ENCODE measurements at places on chromosomes 5 and 9.
A peak's percentile ranks its signal among the peaks of the same experiment; 100 is the strongest.

DNA sequence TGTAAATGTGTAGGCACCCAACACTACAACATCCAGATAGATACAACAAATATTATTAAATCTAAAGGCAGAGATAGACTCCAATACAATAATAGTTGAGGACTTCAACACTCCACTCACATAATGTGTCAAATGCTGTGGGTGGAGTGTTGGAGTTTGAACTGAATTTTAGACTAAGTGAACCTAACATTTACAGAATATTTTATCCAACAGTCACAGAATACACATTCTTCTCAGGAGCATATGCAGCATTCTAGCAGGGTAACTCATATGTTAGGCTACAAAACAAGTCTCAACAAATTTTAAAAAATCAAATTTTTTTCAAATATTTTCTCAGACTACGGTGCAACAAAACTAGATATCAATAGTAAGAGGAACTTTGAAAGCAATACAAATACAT is 648.7 kb upstream of the CDH18 start:
- DNase-seq, result no peak

- no peak for DNase-seq
Measured at GRCh38 chr9:97766092-97766491, 69.0 kb upstream of the XPA start.

- no peak for DNase-seq
Measured at GRCh38 chr9:133889584-133890301, 102.4 kb downstream of the VAV2 start.

DNA sequence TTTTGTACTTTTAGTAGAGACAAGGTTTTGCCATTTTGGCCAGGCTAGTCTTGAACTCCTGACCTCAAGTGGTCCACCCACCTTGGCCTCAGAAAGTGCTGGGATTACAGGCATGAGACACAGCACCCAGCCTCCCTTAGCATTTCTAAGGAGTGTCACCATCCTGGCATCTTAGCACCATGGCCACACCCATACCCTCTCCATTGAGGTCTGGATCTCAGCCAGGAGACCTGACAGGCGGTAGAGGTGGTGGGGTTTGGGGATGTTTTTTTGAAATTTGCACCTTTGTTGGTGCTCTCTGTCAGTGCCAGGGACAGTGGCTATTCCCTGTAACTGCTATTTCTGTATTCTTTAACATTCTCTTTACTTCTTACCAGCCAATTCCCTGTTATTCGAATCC is 72.5 kb downstream of the TRIM36 start:
- no peak for DNase-seq

DNA sequence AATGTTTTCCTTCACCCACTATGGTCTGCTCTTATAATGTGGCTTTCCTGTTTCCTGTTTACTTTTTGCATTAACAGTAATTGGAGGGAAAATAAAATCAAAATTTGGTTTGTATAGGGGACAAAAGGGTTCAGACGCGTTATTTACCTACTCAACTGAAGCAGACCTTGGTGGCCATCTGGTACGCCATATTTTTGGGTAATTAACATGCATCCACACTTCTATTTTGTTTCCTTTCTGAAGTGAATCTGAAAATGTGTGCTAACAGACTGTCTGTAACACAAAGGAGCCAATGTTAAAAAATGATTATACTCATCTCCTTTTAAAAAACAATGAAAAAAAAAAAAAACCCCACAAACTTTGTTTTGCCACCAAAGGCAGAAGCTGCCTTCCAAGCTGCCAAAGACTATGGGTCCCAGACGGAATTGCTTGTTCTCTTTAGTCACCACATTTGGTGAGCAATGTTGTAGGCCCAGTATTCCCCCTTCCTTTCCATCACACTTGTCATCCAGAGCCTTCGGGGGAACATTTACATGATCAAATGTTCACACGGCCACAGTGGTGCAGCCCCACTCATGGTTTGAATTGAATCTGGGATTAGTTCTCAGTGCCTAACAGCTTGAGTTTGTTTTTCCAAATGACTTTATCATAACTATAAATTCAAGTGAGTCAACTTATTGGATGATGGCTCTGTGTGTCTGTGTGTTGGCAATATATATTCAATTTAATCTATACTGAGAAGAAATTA is 323.7 kb upstream of the CD180 start:
- DNase-seq, result no peak

- DNase-seq, result no peak
Measured at GRCh38 chr9:110971234-110971633, 67.0 kb downstream of the LPAR1 start.

DNA sequence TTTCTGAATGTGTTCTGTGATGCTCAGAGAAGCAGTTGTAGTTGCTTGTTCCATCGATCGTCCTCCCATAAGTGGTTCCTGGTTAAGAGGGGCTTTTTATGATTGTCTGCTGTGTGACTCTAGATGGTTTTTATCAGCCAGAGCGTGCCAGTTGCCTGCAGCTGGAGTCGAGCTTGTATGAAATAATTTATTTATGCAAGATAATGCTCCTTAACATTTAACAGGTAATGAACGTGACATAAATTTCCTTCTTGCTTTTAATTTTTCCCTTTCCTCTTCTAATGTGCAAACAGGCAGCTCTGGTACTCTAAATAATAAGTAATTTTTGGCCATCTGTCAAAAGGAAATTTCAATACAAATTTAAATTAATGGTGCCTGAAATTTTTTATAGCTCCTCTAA is 84.4 kb downstream of the TLE4 start:
- DNase-seq, result no peak

DNA sequence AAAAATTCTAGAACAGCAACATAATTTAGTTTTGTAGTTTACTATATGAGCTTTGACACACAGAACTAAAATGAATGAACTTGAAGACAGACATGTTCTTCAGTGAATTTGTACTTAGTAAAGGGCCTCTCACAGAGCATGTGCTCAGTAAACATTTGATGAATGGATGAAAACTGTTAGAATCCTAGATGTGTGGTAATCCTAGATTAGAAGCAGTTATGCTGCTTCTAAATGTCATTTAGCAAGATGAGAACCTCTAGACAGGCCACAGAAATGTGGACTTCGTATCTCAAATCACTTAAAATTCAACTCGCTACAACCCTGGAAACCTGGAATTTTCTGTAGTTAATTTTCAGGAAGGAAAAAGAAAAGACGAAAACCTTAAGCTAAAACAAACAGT is 8.5 kb downstream of the GOLPH3 start:
- DNase-seq, result peak; percentile 45

DNA sequence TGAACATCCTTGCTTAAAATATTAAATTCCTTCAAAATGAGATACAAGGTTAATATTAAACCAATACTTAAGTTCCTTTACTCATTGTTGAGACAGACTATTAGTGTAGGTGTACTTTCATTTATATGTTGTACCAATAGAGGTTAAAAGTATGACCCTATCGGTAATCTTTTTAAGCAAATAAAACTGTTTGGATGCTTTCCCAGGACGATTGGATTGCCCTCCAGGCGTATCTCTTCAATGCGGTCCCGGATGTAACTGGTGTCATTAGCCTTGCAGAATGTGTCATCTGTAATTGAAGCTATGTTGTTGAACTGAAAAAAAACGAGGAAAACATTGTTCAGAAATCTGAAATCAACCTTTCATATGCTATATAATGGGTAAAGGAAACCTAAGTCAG is 18.9 kb downstream of the OGN start:
- DNase-seq, result no peak

GRCh38 chr5:174157048-174157447 is 111.5 kb downstream of the NSG2 start:
- no peak for DNase-seq

DNA sequence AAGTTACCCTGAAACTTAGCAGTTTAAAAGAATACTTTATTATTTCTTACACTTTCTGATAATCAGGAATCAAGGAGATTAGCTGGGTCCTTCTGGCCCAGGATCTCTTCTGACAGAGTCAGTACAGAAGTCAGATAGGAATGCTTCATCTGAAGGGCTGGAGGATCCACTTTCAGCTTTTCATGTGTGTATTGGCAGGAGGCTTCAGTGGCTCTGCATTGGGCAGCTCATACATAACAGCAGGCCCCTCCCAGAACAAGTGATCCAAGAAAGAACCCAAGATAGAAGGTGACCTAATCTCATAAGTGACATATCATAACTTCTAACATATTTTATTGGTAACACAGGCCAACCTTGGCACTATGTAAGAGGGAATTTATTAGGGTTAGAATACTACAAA is 258.4 kb downstream of the HCN1 start:
- DNase-seq, result no peak

GRCh38 chr9:126705767-126706697 is 92.3 kb downstream of the LMX1B start:
- DNase-seq, result peak; percentile 38

GRCh38 chr5:65986050-65986451 is 59.7 kb downstream of the ERBIN start:
- DNase-seq, result no peak

DNA sequence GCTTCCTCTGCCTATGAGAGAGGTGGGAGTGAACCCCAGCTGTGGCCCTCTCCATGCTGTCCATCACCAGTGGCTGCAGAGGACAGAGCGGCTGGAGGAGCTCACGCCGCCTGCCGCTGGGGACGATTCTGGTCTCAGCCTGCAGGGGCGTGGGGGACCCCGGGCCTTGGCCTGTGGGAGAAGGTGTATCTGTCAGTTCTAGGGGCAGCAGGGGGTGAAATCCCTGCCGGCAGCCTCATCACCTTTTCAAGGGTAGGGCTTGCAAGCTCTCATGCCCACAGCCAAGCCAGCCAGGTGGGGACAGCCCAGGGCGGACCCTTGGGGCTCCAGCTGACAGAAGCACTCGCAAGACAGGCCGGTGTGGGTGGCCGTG is 80.2 kb downstream of the TSPAN17 start:
- DNase-seq, result no peak

DNA sequence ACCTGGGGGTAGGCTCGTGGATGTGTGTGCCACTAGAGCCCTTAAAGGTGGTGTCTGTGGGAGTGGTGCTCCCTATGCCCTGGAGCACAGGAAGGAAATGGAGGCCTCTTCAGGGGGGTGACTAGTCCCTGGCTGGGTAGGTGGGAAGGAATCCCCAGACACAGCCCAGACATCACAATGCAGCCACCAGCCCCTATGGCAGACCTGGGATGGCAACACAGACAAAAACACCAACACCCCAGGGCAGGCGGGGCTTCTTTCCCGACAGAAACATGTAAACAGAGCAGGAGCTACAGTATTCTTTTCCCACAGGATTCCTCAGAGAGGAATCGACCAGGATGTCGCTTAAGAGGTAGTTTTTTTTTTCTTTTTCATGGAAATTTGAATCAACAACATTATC is 10.4 kb upstream of the NR5A1 start:
- DNase-seq, result no peak

- DNase-seq, result peak; percentile 98
Measured at GRCh38 chr9:93064392-93065134, 6.1 kb downstream of the SUSD3 start.

- DNase-seq, result no peak
Measured at GRCh38 chr5:90565491-90565890, 6.9 kb downstream of the ADGRV1 start.

GRCh38 chr5:79544131-79544530 is 30.2 kb upstream of the HOMER1 start:
- DNase-seq, result no peak

DNA sequence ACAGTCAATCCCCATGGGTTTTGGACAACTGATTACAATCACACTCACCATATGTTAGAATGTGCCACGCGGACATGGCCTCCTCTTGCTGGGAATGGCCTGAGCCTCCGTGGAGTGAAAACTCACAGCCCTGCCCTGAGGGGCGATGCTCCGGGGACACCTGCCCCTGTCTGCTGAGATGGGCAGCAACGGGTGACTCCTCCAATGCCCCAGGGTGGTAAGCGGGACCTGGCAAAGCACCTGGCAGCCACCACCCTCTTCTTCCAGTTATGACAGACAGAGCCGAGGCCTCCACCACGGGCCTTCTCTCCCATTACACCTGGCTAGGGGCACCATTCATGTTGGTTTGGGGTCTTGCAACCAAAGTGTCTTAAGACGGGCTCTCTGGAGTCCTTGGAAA is 94.9 kb upstream of the COL5A1 start:
- no peak for DNase-seq

- no peak for DNase-seq
Measured at GRCh38 chr5:96250782-96251181, 182.3 kb downstream of the PCSK1 start.

DNA sequence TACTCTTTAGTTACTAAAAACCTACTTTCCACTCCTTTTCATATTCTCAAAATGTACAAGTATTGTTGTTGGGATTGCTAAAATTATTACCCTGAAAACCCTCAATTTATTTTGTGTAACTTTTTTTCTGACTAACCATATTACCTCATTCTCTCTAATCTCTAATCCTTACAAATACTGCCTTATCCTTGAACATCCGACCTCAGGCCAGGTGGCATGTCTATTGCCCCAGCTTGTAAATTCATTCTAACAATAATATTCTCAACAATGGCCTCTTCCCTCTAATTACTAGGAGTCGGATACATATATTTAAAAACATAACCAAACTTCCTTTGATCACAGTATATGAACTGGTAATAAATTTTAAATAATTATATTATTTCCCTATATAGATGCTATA is 25.8 kb downstream of the ARL15 start:
- DNase-seq, result no peak

- DNase-seq, result no peak
Measured at GRCh38 chr5:9799606-9800005, 169.5 kb upstream of the TAS2R1 start.

DNA sequence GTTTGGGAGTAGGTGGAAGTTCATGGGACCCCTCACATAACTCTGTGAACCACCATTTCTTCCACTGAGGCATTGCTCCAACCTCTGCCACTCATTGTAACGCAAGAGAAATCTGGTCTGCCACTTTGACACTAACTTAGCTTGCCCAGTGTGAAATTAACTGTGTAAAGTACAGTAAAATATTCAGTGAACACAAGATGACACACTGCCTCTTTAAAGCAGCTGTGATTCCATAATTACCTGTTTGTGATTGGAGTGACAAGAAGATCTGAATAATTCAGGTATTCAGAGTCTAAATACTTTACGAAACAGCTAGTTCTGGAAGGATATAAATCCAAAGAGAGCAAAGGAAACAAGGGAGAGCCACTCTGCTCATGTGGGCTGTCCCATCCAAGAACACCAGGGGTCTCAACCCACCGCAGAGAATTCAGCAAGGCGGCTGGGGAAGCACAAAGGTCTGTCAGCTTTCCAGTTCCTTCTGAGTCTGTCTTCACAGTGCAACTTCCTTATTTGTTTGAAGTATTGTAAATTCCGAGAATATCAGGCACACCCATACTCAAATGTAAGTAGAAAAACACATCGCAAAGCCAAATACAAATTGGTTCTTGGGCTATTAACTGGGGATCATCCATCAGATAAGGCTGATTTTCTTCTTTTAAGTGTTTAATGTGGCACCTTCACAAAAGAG is 86.9 kb downstream of the GNAQ start:
- peak; percentile 80 for DNase-seq

DNA sequence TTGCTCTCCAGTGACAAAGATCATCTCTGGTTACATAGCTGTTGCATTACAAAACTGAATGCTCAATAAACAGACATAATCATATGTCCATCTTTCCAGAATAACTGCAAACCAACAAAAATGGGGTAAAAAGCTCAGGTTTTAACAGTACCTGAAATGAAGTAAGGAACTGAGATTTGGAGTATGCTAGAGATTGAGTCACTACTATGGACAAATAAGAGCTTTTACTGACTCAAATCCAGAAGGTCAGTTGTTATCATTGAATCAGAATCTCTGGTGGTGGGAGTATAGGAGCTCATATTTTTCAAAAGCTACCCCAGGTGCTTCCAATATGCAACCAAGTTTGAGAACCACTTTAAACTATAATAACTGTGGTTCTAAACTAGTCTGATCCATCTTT is 4.1 kb upstream of the RAPGEF6 start:
- no peak for DNase-seq
